ENCODE measurements at places on chromosomes 16 and 17. TPM values are rescaled to one million over a fixed set of nuclear protein-coding genes. Genes with fewer than 3 reads are reported as not detected.

The CCDC40 gene
- 10.0 TPM for polyA plus RNA-seq

The ENPP7 gene
- polyA plus RNA-seq, result not detected

The COG4 gene
- polyA plus RNA-seq, result 77.8 TPM

The CMTM2 gene
- polyA plus RNA-seq, result 0.32 TPM

The HOXB1 gene
- polyA plus RNA-seq, result not detected

The TPSD1 gene
- polyA plus RNA-seq, result not detected

The C16orf74 gene
- polyA plus RNA-seq, result 2.3 TPM

The PRKCB gene
- 15.8 TPM for polyA plus RNA-seq

The NPIPA2 gene
- polyA plus RNA-seq, result not detected

The CHD9NB gene
- 0.19 TPM for polyA plus RNA-seq

The CCR7 gene
- not detected for polyA plus RNA-seq

DNA sequence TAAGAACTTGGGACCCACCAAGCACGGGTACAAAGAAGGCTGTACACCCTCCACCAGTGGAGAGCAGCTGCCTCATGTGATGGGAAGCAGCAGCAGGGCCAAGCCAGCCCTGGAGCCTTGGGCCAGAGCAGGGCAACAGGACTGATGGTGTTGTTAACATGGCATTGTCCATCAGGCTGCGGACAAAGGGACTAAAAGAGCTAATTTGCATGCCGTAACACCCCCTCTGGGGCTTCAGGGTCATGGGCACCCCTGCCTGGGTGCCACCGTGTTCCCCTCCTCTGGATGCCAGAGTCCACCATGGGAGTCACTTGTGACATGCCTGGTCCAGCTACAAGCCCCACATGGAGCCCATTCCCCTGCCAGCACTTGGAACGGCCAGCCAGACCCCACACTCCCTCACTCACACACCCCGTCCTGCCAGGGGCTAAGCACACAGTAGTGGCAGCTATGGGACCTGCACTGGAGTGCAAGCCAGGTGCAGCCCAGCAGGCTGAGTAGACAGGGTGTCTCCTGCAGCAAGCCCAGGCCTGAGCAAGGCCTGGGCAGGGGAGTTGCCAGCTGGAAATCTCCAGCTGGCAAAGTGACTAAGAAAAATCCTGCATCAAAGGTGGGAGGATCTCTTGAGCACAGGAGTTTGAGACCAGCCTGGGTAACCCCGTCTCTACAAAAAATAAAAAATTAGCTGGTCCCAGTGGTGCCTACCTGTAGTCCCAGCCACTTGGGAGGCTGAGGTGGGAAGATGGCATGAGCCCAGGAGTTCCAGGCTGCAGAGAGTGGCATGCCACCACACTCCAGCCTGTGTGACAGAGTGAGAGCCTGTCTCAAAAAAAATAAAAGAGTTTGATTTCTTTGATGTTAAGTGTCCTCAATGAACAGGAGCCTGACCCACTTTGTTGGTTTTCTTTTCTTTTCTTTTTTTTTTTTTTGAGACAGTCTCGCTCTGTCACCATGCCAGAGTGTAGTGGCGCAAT lies 33.7 kb downstream of the NOL11 start:
- DNase-seq, result no peak

- no peak for DNase-seq
These were observed 251.4 kb downstream of the HS3ST3B1 start for GRCh38 chr17:14552306-14552705.

- DNase-seq, result no peak
These were observed 6.9 kb upstream of the CHMP6 start for GRCh38 chr17:80984749-80985148.

- peak; percentile 36 for DNase-seq
These were observed 250.6 kb downstream of the UTP18 start for GRCh38 chr17:51510940-51511339.

GRCh38 chr17:77186141-77186604 lies 45.4 kb downstream of the SEC14L1 start:
- no peak for DNase-seq

DNA sequence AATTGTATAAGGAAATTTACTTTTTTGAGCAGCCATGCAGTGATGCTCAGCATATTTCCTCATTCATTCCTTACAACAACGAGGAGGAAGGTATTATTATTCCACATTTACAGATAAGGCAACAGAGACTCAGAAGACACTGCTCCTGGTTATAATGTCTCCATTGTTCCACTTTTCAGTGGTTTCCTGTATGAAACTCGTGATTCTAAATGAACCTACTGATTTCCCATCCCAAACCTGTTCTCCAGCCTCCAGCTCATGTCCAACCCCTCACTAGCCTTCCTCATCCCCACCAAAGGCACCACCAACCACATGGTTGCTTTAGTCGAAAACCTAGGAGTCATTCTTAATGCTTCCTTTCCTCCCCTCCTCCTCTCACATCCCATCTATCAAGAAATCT lies 12.5 kb upstream of the ERCC4 start:
- no peak for DNase-seq

DNA sequence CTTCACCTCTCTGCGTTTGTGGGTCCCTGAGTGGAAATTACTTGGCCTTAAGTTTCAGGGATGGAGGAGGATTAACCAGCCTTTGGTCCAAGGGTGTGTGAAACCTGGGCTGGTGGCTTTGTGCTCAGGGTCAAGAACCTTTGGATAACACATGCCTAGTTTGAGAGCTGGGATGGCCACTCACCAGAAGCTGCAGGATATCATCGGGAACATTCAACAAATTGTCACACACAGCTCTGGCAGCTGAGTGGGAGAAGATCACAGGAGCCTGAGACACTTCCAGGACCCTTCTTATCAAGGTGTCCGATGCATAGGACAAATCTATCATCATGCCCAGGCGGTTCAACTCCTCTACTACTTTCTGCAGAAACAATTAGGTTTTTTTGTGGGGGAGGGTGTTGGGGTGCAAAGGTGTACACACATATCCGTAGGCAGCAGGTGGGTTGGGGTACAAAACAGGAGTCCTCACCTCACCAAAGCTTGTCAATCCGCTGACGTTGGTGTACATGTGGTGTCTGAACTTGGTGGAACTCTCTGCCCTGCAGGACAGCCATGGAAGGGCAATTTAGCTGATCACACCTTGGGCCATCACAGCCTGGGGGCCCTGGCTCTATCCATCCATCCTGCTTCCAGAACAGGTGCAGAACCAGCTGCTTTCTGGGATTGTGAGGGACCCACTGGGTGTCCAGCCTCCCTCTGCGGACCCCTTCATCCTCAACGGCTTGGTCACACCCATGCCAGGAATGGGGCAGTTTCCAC lies 2.7 kb downstream of the DPEP3 start:
- DNase-seq, result no peak

GRCh38 chr17:16911141-16911937 lies 60.6 kb downstream of the TNFRSF13B start:
- peak; percentile 52 for DNase-seq

- no peak for DNase-seq
These were observed 15.4 kb upstream of the HSBP1 start for GRCh38 chr16:83792391-83792790.

- DNase-seq, result peak; percentile 24
These were observed 508 bp downstream of the FLCN start for GRCh38 chr17:17236295-17237025.

DNA sequence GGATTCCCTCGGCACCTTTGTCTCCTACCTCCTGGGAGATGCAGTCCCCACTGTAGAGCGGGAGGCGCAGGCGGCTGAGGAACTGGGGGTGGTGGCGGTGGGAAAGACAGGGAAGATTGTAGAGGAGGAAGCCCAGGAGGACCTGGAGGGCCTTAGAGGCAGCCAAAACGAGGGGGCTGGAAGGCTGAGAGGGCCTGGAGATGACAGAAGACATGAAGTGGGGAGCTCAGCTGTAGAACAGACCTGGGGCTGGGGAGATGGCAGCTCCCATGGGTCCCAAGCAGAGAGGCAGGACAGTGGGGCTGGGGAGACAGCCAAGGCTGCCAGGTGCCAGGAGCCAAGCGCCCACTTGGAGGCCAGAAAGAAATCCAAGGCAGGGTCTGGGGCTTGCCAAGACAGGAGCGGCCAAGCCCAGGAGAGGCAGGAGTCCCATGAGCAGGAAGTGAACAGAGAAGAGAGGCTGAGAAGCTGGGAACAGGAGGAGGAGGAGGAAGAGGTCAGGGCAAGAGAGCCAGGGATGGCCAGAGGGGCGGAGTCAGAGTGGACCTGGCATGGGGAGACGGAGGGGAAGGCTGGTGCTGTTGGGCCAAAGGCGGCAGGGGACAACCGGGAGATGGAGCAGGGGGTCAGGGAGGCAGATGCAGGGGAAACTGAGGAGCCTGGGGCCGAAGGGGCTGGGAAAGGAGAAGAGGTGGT lies 803 bp downstream of the APOBR start:
- no peak for DNase-seq

GRCh38 chr17:30969989-30970830 lies 629 bp upstream of the RNF135 start:
- DNase-seq, result no peak

- no peak for DNase-seq
These were observed 7.3 kb upstream of the WDR45B start for GRCh38 chr17:82655523-82655922.

GRCh38 chr16:81547194-81547938 lies 102.8 kb downstream of the CMIP start:
- no peak for DNase-seq

DNA sequence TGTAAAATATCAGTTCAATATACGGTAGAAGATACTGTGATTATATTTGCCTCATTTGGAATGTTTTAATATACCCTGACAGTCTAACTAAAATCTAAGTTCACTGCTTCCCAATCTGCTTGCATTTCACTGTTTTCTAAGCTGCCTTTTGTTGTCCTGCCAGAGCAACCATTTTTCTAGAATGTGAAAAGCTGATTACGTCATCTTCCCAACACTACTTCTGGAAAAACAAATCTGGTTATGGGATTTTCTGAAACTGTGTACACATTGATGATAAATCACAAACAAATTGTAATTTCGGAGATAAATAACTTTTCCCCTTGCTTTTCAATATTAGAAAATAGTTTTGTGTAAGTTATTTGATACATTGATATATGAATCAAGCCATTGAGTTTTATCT lies 1529.0 kb downstream of the CDH11 start:
- no peak for DNase-seq
